DMS79 (cell line): ENCODE measurements at places on chromosomes 6 and 20.

GRCh38 chr20:41865938-41866337, 247.8 kb upstream of the CHD6 start:
- DNase-seq, result no peak

DNA sequence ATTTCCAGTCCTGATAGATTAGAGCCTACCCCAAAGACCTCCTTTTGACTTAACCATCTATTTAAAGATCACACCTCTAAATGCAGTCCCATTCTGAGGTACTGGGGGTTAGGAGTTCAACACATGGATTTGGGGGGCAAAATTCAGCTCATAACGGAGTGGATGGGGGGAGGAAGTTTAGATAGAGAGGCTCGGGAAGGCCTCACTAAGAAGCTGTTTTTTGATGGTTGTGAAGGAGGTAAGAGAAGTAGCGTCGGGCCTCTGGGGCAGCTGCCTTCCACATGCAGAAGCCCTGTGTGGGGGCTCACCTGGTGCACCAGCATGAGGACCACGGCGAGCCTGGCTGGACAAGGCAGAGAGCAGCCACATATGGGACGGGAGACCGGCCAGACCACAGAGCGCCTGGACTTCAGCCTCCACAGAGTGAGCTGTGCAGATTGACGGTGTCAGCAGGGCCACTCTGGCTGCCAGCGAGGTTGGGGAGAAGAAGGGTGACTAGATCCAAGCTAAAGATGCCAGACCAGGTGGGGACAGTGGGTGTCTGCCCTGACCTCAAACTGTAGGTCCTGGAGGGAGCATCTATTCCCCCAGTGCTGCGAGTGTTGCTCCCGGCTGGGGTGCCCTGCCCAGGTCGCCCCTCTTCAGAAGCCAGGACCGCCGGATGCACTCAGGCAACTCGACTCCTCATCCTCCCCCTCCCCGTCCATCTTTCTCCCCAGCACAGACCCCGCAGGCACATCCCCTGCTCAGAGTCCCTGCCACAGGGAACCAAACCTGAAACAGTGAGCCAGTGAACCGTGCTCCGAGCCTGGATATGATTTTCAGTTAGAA, 5.1 kb upstream of the SYNJ2 start:
- DNase-seq, result no peak

- DNase-seq, result no peak
These were observed 64.0 kb upstream of the SGK1 start for GRCh38 chr6:134381959-134382358.

GRCh38 chr20:16732506-16733152, 2.8 kb downstream of the SNRPB2 start:
- no peak for DNase-seq

GRCh38 chr6:141521440-141521839, 611.3 kb upstream of the GJE1 start:
- no peak for DNase-seq

GRCh38 chr6:57068061-57068460, 21.6 kb downstream of the KIAA1586 start:
- DNase-seq, result no peak

DNA sequence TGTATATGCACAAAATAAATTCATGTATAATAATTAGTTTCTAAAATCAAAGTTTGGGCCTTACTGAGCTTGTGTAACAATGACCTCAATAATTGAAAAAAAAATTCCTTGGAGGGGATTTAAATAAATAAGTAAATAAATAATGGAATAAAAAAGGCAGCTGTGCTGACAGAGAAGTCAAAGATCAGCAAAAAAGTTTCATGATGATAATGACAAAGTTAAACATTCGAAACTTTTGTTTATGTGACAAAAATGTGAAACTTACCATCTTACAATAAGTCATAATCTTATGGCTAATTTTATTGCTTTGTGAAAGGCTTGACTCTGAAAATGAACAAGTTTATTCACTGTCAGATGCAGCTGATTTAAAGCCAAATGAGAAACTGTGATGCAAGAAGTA, 3.1 kb upstream of the TTK start:
- no peak for DNase-seq

DNA sequence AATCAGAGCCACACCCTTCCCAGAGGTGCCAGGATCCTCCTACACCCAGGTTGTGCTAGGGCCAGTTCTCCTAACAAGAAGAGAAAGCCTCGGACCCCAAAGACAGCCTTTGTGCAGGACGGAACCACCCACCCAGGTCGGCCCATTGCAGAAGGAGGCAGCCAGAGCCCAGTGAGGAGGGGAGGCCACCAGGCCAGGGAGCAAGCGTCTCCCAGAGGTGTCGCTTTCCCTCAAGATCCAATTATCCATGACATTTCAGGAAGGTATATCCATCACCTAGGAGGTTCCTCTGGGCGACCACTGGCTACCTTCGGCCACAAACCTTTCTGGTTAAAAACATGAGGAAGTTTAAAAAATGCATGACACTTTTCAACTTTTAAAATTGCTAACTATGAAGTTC, 87.4 kb upstream of the THBS2 start:
- DNase-seq, result no peak

DNA sequence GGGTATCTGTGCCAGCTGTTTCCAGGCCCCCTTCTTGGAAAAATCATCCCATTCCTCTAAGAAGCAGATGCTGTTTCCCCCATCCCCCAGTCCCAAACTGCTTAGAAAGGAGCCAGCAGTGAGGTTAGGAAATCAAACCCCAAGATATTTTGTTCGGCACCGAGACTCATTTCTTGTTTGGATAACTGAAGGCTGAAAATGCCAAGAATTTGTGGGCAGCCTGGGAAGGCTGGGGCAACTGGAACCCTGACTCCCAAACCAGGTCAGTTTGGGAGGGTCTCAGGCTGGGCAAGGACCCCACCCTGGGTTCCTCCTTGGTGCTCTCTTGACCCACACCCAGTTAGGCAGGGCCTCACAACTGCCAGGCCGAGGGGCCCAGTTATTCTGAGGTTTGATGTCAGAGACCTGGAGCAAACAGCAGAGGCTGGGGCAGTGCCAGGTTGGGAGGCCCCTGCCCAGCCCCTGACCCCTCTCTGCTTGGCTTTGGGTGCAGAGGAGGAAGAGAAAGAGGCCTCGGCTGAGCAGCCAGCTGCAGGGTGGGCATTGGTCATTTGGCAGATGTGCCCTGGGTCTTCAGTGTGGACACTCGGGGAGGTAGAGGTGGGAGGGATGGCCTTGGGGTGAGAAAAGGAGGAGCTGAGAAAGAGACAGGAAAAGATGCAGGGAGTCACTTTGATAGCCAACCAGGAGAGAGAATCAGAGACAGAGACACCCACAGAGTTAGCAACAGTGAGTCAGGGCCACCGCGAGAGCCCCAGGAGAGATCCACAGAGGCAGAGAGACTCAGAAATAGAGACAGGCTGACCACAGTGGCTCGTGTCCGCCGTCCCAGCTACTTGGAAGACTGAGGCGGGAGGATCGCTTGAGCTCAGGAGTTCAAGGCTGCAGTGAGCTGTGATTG, 5.0 kb downstream of the ANGPT4 start:
- DNase-seq, result no peak

GRCh38 chr6:33248643-33248931, 23.1 kb downstream of the VPS52 start:
- no peak for DNase-seq
